ENCODE measurements at places on chromosomes 16 and 17.

GRCh38 chr16:2838928-2839327, 8.8 kb downstream of the ZG16B start:
- peak; percentile 79 for DNase-seq

- DNase-seq: no peak
Observed at GRCh38 chr16:89449726-89450335, 40.5 kb downstream of the ANKRD11 start.

DNA sequence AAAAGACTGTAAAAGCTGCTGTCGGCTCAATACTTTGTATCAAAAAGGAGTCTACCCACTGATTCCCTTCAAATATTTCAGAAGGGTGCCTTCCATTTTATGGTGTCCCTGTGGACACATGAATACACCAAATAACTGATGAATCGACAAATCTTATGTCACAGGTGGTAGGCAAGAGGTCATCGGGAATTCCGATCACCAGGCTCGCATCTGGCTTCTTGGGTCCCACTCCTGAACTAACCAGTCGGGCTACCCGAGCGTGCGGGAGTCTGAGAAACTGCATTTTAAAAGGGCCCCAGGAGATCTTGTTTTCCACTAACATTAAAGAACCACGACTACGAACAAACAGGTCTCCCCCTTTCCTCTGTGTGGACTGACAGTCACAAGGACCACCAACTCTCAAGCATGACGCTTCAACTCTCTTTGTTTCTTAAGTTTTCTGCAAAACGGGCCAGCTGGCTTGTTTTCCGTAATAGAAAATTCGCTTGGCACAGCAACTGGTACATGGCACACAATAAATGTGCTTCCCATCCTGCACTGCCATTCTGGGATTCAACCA, 873 bp downstream of the PSME3IP1 start:
- no peak for DNase-seq

DNA sequence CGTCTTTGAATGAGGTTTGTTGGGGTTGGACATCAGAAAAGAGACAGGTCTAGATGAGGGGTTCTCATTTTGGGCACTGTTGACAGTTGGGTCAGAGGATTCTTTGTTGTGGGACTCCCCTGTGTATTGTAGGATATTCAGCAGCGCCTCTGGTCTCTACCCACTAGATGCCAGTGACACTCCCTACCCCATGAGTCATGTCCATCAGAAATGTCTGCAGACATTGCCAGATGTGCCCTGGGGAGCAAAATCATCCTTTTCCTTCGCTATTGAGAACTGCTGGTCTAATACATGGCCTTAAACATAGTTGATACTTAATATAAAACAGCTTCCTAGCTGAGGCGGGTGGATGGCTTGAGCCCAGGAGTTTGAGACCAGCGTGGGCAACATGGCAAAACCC, 3.1 kb downstream of the ABAT start:
- DNase-seq: no peak

- no peak for DNase-seq
Observed at GRCh38 chr16:88047462-88047861, 96.2 kb downstream of the BANP start.

GRCh38 chr16:1474082-1474795, 589 bp downstream of the CLCN7 start:
- DNase-seq: no peak

DNA sequence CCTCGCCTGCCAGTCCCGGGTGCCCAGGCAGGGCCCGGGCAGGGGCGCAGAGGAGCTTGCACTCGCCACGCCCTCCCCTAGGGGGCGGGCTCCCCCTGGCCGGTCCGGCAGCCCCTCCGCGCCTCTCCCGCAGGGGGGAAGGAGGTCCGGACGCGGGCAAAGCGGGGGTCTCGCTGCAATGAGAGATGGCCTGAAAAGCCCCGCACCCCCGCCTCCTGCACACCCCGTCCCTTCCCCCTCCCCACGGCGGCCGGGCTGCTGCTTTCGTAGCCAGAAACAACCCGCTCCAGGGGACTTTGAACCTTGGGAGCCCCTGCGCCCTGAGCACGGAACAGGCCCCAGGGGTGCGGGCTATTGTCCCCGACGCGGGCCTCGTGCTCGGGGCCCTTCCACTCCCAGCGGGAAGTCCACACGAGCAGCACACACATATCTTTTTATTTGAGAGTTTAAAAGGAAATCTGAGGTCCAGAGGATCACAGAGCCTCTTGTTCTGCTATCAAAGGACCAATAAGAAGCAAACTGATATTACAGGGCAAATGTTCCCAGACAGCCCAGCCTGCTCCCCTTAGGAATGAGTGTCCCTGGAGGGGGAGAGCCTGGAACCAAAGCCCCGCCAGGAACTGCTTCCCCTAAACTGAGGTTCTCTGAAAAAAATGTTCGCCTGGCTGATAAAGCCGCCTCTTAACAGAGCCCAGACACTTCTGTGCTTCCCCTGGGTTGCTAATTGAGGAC, 5.8 kb upstream of the CBX4 start:
- DNase-seq: peak; percentile 76
